Endothelial cell of umbilical vein (primary cell): ENCODE measurements at places on chromosomes 4 and X. TPM values are rescaled to one million over a fixed set of nuclear protein-coding genes. Genes with fewer than 3 reads are reported as not detected.

GRCh38 chrX:107968623-107969022 is 13.5 kb downstream of the TEX13B start:
- no peaks in the 10 kb centered on the region for H3K27me3 ChIP-seq
- DNase-seq, result no peak
- no peak overlapping the region for H3K27ac ChIP-seq
- no peak overlapping the region for H3K4me3 ChIP-seq

GRCh38 chr4:20086067-20086798 is 165.5 kb upstream of the SLIT2 start:
- no peak for DNase-seq
- no peaks in the 10 kb centered on the region for H3K4me1 ChIP-seq
- no peaks in the 10 kb centered on the region for H3K36me3 ChIP-seq
- H3K4me3 ChIP-seq, result no peak overlapping the region

- no peak for DNase-seq
- H3K4me3 ChIP-seq, result no peak overlapping the region
These were observed 150.4 kb downstream of the CENPC start for GRCh38 chr4:67394879-67395278.

DNA sequence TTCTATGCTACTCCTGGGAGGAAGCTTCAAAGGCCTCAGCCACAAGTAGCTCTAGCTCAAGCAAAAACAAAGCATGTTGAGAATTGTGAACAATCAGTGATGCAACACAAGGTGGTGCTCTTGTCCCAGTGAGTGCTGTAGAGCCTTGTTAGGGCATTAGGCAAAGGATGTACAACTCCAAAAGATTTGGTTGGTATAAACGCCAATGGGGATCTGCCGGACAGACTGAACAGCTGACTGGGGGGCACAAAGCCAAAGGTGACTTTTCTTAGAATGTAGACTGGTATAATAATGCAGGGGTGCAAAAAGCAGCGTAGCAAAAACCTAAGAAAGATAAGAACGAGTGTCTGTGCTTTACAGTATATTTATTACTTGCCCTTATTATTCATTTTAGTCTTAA is 62.6 kb upstream of the ALB start:
- H3K4me3 ChIP-seq, result no peak overlapping the region
- peaks cover 3% of the 10 kb centered on the region for H3K27me3 ChIP-seq
- H3K4me1 ChIP-seq, result no peaks in the 10 kb centered on the region
- DNase-seq, result peak; percentile 34

- no peaks in the 10 kb centered on the region for H3K36me3 ChIP-seq
- no peak overlapping the region for H3K27ac ChIP-seq
- peaks cover 9% of the 10 kb centered on the region for H3K4me1 ChIP-seq
- H3K27me3 ChIP-seq, result no peaks in the 10 kb centered on the region
These were observed 300.5 kb upstream of the LCORL start for GRCh38 chr4:18321956-18322530.

- H3K36me3 ChIP-seq, result no peaks in the 10 kb centered on the region
- H3K4me1 ChIP-seq, result no peaks in the 10 kb centered on the region
- H3K4me3 ChIP-seq, result no peak overlapping the region
- H3K27me3 ChIP-seq, result peaks cover 4% of the 10 kb centered on the region
These were observed 27.7 kb downstream of the PJA1 start for GRCh38 chrX:69137371-69138117.

- no peak overlapping the region for H3K4me3 ChIP-seq
- H3K4me1 ChIP-seq, result no peaks in the 10 kb centered on the region
- DNase-seq, result no peak
- no peaks in the 10 kb centered on the region for H3K36me3 ChIP-seq
These were observed 359.1 kb downstream of the ZNF674 start for GRCh38 chrX:46185923-46186810.

DNA sequence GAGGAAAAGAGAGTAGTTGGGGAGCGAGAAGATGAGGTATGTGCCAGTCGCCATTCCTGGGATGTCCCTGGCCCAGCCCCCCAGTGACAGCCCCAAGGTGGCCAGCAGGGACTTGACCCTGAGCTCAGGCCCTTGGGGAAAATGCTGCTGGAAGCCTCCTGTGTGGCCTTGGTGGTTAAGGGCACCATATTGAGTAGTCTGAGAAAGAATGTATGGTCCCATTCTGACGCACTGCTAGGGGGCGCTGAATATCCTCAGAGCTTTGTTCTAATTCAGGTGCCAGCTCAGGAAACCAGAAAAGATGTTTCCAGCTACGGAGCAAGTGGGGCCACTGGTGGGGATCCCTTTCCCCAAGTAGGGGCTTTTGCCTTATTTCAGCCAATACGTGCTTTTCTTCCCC is 14.0 kb upstream of the UBA6 start:
- DNase-seq, result no peak
- no peak overlapping the region for H3K27ac ChIP-seq
- peaks cover 14% of the 10 kb centered on the region for H3K4me1 ChIP-seq
- no peaks in the 10 kb centered on the region for H3K36me3 ChIP-seq
- no peaks in the 10 kb centered on the region for H3K27me3 ChIP-seq

- no peaks in the 10 kb centered on the region for H3K4me1 ChIP-seq
- no peak overlapping the region for H3K27ac ChIP-seq
- DNase-seq, result no peak
- no peaks in the 10 kb centered on the region for H3K36me3 ChIP-seq
- no peak overlapping the region for H3K4me3 ChIP-seq
These were observed 22.8 kb downstream of the USP9X start for GRCh38 chrX:41108007-41108406.

Gene TCP11X2
- not detected in 2 replicates for polyA plus RNA-seq

Gene CLTRN
- 0.04 TPM in 1 of 2 replicates, not detected in the other for polyA plus RNA-seq

Gene HMX1
- polyA plus RNA-seq, result not detected in 2 replicates

Gene BEX5
- 0.73 and 0.88 TPM in 2 replicates for polyA plus RNA-seq

Gene XAGE2
- not detected in 2 replicates for polyA plus RNA-seq
